ENCODE measurements at places on chromosomes 7 and 10. TPM values are rescaled to one million over a fixed set of nuclear protein-coding genes. Genes with fewer than 3 reads are reported as not detected.

The GATA3 gene
- total RNA-seq, result 0.52 TPM

The ELN gene
- total RNA-seq, result 107 TPM

The NXPH1 gene
- total RNA-seq, result not detected

The ADD3 gene
- 113 TPM for total RNA-seq

The CCL24 gene
- not detected for total RNA-seq

The MACROH2A2 gene
- 8.4 TPM for total RNA-seq

The SPDYE6 gene
- not detected for total RNA-seq

The FGFBP3 gene
- 1.6 TPM for total RNA-seq

The FAM237B gene
- not detected for total RNA-seq

The PTN gene
- 21.9 TPM for total RNA-seq

The PTER gene
- 9.9 TPM for total RNA-seq

The TLX1 gene
- total RNA-seq, result not detected

The PNLIPRP2 gene
- total RNA-seq, result not detected

The EIF4EBP2 gene
- 39.7 TPM for total RNA-seq

The TMEM60 gene
- 11.0 TPM for total RNA-seq

The AGMO gene
- 3.1 TPM for total RNA-seq

The ACTR3C gene
- total RNA-seq, result 1.6 TPM

The TAS2R16 gene
- not detected for total RNA-seq

The HTR7 gene
- total RNA-seq, result under 0.01 TPM

The GBF1 gene
- 17.7 TPM for total RNA-seq

The GHRHR gene
- not detected for total RNA-seq

The CACNB2 gene
- total RNA-seq, result 4.2 TPM

The LGI1 gene
- total RNA-seq, result 9.4 TPM

The EBLN1 gene
- under 0.01 TPM for total RNA-seq

The ABCA13 gene
- 0.52 TPM for total RNA-seq

The CALML3 gene
- not detected for total RNA-seq

The GGCT gene
- total RNA-seq, result 12.5 TPM

The GNAI1 gene
- total RNA-seq, result 25.6 TPM

The PAX2 gene
- not detected for total RNA-seq

The AMZ1 gene
- under 0.01 TPM for total RNA-seq

The ATRNL1 gene
- total RNA-seq, result 7.8 TPM
